Spinal cord (tissue), 10 donors: ENCODE measurements at places on chromosomes 4 and X. TPM values are rescaled to one million over a fixed set of nuclear protein-coding genes. Genes with fewer than 3 reads are reported as not detected.

Gene GDPD2
- polyA plus RNA-seq = 35.0 TPM

GRCh38 chr4:150256841-150257730 is 178.8 kb downstream of the DCLK2 start:
- H3K27ac ChIP-seq = no peak overlapping the region
- no peak for DNase-seq
- peaks cover 72% of the 10 kb centered on the region for H3K36me3 ChIP-seq
- no peaks in the 10 kb centered on the region for H3K27me3 ChIP-seq
- no peak overlapping the region for H3K4me3 ChIP-seq

DNA sequence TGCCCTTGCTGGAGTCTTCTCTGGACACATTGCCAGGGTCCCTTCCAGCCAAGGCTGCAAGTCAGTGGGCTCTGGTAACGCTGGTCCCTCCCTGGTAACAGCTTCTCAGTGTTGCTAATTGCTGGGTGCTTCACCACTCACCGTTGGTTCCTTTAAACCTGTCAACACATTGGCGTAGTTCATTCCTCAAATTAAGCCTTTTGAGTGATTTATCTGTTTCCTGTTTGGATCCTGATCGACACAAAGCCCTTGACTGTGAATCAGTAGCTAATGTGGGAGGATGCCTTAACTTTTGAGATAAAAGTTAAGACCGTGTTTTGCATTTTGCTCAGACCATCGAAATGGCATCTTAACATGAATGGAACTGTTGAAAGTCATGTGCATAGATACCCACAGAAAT is 125.9 kb downstream of the AMELX start:
- no peaks in the 10 kb centered on the region for H3K4me1 ChIP-seq
- peaks cover 9% of the 10 kb centered on the region for H3K27me3 ChIP-seq
- H3K27ac ChIP-seq = no peak overlapping the region
- H3K4me3 ChIP-seq = no peak overlapping the region
- DNase-seq = no peak

DNA sequence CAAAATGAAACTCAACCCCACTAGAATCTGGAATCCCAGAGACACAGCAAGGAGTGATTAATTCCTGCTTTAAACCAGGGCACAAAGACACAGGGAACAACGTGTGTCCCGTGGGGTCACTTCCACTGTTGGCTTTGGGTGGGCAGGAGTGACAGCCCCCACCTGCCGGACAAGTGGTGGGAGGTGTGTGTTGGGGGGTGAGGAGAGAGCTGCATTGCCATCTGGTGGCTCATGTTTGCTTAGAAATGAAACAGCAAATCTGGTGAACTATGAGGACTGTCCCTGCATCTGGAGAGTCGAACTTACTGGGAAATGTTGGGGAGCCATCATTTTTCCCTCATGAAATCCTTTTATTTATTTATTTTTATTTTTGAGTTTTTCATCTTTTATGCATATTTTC is 75.9 kb upstream of the AFAP1 start:
- no peak overlapping the region for H3K27ac ChIP-seq
- peaks cover 5% of the 10 kb centered on the region for H3K36me3 ChIP-seq
- no peak overlapping the region for H3K4me3 ChIP-seq
- H3K4me1 ChIP-seq = peaks cover 31% of the 10 kb centered on the region
- H3K27me3 ChIP-seq = no peaks in the 10 kb centered on the region
- no peak for DNase-seq

GRCh38 chr4:10283761-10284160 is 167.2 kb upstream of the WDR1 start:
- H3K27ac ChIP-seq = no peak overlapping the region
- H3K36me3 ChIP-seq = no peaks in the 10 kb centered on the region
- H3K4me1 ChIP-seq = no peaks in the 10 kb centered on the region
- H3K27me3 ChIP-seq = no peaks in the 10 kb centered on the region

DNA sequence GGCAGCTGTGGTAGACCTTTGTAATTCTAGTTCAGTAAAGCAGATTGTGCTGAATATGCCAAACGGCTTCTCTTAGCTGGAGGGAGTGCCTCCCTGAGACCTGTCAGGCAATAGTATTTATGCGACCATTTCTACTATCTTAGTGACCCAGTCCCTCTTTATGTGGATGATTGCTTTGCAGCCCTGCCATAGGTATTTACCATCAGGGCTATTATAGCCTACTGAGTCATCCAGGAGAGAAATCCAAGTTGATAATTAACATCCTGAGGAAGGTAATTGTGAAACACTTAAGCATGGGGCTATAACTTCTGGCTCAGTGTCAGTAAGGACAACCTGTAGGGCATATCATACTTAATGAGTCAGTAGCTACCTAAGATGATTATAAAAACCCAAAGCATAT is 103.9 kb upstream of the MAOA start:
- H3K27ac ChIP-seq = no peak overlapping the region
- H3K4me3 ChIP-seq = no peak overlapping the region
- peaks cover 6% of the 10 kb centered on the region for H3K27me3 ChIP-seq
- peaks cover 4% of the 10 kb centered on the region for H3K4me1 ChIP-seq
- DNase-seq = no peak
